ENCODE measurements at places on chromosomes 3 and 15. TPM values are rescaled to one million over a fixed set of nuclear protein-coding genes. Genes with fewer than 3 reads are reported as not detected.

GRCh38 chr3:153145454-153145853 lies 16.6 kb upstream of the RAP2B start:
- DNase-seq, result no peak

- DNase-seq, result no peak
Measured at GRCh38 chr3:183098536-183099025, 715 bp downstream of the MCCC1 start.

DNA sequence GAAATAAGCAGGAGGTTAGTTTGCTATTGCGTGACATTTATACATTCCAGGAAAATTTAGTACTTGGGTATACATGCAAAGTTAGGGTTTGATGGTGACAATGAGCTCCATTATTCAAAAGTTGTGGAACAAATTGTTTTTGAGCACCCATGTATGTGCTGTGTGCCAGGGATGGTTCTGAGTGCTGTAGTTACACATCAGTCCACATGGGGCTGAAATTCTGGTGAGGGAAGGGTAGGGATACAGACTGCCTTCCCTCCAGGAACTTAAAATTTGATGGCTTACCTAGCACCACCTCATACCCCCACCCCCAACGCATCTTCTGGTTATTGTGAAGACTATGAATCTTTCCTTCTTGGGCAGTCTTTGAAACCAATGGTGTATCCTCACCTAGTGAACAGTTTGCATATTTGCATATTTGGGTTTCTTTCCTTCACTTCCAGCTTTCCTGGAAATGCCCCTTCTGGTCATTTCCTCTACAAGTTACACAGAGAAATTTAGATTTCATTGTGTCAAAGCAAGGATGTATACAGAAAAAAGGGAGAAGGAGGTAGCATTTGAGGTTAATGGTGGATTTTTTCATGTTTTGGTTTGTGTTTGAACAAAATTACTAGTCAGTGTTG lies 222.0 kb upstream of the IL12A start:
- DNase-seq, result no peak

The ZBTB47 gene
- polyA plus RNA-seq, result 18.7 TPM

Data from left renal cortex interstitium (tissue), 4 donors.